ENCODE measurements at places on chromosomes 3 and 15.

DNA sequence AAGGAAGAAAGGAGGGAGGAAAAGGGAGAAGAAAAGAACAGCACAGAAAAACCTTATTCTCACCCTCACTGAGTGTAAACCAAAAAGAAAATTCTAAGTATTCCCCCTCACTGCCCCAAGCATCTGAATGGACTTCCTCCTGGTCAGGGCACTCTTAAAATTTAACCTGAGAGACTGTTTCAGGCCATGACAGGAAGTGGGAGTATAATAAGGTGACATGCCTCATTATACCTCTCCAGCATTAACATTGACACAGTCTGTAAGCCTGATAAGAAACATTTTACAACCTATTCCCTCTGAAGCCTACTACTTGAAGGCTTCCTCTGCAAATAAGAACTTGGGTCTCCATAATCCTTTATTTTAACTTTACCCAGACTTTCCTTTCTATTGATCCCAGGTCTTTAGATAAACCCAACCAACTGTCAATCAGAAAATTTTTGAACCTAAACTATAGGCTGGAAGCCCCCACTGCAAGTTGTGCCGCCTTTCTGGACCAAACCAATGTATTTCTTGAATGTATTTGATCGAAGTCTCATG, 41.7 kb downstream of the SLCO2A1 start:
- DNase-seq: no peak

DNA sequence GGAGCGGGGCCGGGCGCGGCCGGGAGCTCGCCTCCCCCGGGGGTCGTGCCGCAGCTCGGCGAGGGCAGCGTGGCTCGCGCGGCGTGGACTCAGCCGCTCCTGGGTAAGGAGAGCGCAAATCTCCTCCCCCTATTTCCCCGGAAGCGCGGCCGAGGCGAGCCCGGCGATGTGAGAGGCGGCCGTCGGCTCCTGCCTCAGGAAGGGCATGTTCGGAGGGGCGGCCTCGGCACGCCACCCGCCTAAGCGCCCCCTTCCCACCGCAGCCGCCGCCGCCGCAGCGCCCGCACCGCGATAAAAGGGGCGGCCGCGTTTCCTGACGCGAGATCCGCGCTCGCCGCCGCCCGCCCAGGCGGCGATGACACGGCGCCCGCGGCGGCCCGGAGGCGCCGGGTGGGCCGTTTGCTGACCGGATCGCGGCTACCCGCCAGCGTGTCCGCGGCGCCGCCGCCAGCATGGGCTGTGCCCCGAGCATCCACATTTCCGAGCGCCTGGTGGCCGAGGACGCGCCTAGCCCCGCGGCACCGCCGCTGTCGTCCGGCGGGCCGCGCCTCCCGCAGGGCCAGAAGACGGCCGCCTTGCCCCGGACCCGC, at the start of gene PDE8A:
TSS of gene PDE8A (plus strand) at position 146 of the 590 bp plus-strand sequence. CDS start at position 453, 307 bp downstream.
- no peak for DNase-seq

GRCh38 chr15:95845862-95846515, 484.5 kb upstream of the NR2F2 start:
- DNase-seq: no peak

DNA sequence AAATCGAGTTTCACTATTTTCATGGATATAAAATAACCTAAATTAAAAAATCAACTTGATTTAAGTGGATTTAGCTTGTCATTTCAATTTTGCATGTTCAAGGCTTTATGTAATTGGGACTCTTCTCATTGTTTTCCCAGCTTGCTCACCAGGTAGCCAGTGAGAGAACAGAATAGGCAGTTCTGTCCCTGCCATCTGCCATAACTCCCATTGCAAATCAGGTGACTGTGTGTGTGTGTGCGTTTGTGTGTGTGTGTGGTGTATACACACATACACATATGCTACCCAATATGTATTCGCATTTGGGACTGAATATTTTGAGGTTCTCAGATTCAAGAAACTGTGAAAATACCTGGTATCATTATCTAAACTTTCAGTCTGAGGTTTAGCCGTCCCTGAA, 1069.8 kb downstream of the IGSF11 start:
- DNase-seq: no peak

- no peak for DNase-seq
These were observed 32.7 kb downstream of the PTH1R start for GRCh38 chr3:46910166-46910760.

DNA sequence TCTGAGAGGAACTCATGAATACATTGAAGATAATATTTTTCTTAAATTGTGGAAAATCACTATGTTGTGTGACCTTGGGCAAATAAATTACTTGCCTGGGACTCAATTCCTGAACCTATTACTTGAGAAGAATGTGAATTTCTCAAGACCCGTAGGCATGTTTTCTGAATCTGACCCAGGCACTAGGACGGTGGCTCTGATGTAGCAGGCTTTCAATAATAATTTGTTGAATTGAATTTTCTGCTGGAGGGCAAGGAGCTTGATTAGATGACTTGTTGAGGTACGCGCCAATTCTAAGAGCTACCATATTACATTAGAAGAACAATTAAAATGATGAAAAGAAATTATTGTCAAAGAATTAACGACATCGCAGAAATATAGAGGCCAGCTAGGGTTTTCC, 150.2 kb upstream of the LRRC3B start:
- DNase-seq: no peak

- no peak for DNase-seq
These were observed 22.0 kb upstream of the RBSN start for GRCh38 chr3:15120986-15121385.

DNA sequence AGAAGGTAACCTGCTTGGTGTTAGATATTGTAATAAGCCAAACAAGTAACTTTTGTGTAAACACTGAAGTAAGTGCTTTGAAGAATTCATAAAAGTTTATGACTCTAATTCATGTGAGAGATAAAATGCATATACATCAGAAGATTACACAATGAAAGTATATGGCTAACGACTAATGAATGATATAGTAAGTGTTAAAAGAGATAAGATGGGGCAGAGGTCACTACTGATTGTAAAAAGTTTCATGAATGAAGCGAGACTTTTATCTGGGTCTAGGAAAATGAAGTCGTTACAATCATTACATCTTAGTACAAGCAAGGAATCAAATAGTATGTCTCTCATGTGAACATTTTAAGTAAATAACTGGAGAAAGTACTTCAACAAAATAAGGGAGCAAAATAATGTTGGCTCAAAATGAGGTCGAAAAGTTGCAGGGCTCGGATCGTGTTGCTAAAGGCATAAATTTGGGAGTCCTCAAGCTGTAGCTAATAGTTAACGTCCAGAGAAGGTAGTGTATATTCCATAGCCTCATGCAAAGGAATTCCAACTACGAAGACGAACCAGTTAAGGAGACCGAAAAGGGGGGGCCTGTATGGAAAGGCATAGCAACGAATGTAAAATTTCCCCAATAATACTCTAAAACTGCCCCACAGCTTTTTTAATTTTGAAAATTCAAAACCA, 984 bp upstream of the DUT start:
- no peak for DNase-seq

- DNase-seq: no peak
These were observed 64.6 kb downstream of the SNRPN start for GRCh38 chr15:25019434-25019833.

DNA sequence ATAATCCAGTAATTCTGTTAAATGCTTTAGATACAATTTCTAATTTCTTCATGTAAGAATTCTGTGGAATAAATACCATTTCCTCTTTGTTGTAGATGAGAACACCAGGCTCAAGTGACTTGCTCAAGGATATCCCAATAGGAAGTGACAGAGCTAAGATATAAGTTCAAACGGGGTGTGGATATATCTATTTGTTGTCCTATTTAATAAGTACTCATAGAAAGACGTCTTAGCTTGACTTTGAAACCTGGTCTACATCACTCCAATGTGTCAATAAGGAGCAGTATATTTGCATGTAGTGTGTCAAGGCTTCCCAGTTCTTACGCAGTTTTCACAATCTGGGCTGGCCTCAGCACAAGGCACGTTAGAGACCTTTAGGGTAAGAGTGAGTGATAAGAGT, 4.7 kb upstream of the GCSAM start:
- no peak for DNase-seq

- DNase-seq: no peak
These were observed 80.2 kb downstream of the MEF2A start for GRCh38 chr15:99645951-99646350.

DNA sequence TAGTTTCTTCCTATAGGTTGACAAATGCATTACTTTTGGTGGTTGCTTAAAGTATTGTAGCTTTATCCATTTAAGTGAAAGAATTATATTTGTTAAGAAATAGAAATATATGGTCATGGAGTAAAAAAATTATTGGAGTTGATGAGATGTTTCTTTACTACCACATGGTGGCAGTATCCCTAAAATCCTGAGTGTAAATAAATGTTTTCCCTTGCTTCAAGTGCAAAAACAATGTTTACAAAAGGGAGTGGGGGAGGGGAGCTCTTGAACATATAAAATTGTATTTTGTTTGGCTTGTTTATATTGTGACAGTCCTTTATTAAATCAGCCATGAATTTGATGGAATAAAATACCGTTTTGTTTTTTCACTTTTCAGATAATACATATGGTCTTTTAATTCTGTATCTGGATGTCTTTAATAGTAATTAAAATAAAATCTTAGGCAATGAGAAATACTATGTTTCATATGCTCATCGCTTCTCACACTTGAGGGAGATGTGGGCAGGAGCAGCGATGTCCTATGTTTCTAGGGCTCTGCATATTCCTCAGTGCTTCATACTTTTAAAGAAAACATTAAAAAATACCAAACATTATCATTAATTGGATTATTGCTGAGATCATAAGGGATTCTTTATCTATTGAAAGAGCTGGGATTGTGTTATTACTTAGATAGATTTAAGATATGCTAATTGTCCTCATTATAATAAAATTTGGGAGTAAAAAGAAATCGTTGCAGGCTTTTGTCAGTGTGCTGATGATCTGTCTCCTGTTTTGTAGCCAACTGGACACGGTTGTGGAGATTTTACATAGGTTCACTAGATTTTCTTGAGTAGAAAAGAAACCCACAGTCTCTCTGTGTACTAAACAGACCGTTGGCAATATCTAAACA, 349.7 kb downstream of the TUSC7 start:
- no peak for DNase-seq

DNA sequence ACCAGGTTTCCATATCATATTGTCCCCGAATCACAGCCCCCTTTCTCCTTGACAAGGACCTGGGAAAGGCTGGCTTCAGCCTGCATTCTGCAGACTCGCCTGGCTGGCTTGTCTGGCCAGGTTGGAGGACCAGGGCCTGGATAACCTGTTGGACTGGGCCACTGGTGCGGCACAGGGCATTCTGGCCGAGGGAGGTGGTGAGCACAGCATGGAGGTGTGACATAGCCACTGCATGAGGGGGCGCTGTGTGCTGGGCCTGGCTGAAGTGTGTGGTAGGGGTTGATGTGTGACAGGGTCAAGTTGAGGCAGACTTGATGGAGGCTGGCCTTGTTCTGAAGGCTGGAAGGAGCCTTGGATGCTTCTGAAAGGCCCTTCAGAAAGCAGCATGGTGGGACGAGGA, 2.9 kb downstream of the ESYT3 start:
- no peak for DNase-seq

- DNase-seq: no peak
These were observed at the start of gene MAP3K13 for GRCh38 chr3:185362850-185363661. Gene MAP3K13, plus strand, starts transcription at chr3:185363136. Its CDS starts 65,446 bp downstream, at chr3:185428582.

- DNase-seq: no peak
These were observed 17.1 kb downstream of the CCDC13 start for GRCh38 chr3:42755681-42756578.

GRCh38 chr3:87126321-87126720, 100.8 kb upstream of the CHMP2B start:
- no peak for DNase-seq

DNA sequence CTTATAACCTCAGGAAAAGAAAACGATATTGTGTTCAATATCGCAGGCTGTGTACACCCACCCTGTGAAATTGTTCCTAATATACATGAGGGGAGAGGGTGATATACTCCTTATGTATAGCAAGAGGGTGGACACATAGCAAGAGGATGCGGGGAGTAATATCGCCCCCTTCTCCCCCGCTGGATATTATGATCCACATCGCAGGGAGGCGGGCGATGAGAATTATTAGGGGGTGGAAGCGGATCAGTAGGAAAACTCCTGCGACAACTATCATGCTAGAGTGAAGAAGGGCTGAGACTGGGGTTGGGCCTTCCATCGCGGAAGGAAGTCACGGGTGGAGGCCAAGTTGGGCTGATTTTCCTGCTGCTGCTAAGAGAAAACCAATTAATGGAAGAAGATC, 24.9 kb upstream of the BMF start:
- no peak for DNase-seq

GRCh38 chr15:57920911-57921310, 144.6 kb downstream of the ALDH1A2 start:
- DNase-seq: no peak

DNA sequence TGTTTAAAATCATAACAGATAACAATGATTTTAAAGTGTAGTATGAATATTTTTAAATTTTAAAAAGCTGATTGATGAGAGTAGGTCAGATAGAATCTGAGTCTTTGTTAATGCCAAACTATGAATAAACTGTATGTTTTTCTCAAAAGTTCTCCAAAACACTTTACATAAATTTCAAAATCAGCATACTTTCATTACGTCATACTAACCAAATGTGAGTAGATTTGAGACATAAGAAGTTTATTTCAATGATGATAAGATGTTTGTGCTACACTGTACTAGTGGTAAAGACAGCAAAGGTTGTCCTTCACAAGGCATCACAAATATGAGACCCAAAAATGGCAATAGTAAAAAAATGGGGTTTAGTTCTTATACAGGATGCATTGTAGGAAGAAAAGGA, 1342.9 kb downstream of the SI start:
- DNase-seq: no peak

DNA sequence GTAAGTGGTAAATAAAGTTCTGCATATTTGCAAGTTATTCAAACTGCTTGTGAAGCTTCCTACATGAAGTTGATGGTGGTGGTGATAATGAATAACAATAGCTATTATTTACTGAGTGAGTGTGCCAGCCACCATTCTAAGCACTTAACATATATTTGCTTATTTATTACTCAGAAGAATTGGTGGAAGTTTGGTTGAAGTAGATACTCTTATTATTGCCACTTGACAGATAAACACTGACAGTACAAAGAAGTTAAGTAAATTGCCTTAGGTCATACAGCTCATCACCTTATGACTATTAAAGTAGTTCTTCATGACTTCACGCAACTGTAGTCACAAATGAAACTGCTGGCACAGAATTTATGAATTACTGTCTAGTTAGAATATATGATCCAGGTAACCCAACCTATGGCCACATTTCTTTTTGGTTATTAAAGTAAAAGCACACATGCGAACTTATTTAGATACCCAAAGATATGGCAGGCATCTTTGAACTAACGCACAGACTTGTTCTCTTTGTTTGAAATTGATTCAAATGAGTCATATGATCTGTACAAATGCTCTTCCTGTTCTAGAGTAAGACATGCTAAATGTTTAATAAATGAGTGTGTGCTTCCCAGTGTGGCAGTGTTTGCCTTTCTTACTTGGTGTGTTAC, 99.8 kb upstream of the NR2F2 start:
- DNase-seq: no peak

- DNase-seq: no peak
These were observed 159.5 kb downstream of the PLCH1 start for GRCh38 chr3:155585384-155585783.

DNA sequence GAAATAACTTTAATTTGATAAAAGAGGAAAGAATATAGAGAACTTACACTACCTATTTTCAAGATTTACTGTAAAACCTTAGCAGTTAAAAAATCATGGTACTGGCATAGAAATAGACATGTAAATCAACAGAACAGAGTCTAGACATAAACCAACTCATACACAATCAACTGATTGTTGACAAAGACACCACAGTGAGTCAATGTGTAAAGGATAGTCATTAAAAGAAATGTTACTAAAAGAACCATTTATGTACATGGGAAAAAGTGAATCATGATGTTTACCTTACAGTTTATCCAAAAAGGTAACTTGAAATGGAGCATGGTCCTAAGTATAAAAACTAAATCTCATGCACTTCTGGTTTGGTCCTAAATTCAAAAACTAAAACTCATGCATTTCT, 847.4 kb downstream of the IGSF11 start:
- no peak for DNase-seq

All from stimulated activated CD4-positive, alpha-beta T cell treated with anti-CD3 and anti-CD28 coated beads, Interleukin-1b, Interleukin-23, amount 100 ng/mL, for 1 hour (primary cell).